ENCODE measurements at places on chromosomes 1 and 21. TPM values are rescaled to one million over a fixed set of nuclear protein-coding genes. Genes with fewer than 3 reads are reported as not detected.

FCGR1A gene
- not detected for total RNA-seq

TRABD2B gene
- not detected for total RNA-seq

PDC gene
- not detected for total RNA-seq

KRTAP19-3 gene
- total RNA-seq = not detected

OR14K1 gene
- total RNA-seq = not detected

AQP10 gene
- not detected for total RNA-seq

ARHGEF16 gene
- total RNA-seq = 20.3 TPM

Measured in HepG2 (cell line).